ENCODE measurements at places on chromosomes 6 and 20.

DNA sequence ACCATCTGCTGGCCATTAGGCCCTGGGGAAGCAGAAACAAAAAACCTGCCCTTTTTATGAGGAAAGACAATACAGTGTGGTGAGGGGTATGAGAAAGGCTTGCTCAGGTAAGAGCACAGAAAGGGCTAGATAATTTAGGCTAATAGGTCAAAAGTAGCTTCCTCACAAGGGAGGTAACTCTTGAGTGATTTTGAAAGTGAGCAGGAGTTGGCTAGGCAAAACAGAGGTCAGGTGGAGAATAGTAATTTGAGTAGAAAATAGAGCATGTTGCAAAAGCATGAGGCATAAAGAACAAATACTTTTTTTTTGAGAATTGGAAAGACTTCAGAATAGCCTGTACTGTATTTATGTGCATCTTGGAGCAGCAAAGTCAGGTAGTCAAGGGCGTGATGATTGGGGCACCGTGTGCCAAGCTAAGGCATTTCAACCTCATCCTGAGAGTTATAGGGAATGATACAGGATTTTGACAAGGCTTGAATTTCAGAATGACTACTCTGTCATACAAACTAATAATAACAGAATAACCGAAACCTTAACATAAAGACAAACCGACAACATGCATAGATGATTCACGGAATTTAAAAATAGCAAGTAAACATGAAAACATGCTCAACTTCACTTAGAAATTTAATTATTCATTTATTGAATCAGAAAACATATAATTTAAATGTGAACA lies 123.0 kb upstream of the ENPP5 start:
- no peak for DNase-seq

DNA sequence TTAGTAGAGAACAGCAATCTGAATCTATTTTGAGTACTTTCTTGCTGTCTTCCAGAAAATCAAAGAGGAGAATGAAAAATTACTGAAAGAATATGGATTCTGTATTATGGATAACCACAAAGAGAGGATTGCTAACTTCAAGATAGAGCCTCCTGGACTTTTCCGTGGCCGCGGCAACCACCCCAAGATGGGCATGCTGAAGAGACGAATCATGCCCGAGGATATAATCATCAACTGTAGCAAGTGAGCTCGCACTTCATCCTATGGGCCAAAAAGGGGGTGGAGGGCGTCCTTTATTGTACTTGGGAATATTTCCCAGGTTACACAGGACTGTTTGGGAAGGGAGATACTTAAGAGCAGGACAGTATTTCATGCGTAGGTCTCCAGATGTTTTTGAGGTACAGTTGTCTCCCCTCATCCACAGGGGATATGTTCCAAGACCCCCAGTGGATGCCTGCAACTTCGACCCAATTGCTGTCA lies 37.3 kb upstream of the PLCG1 start:
- no peak for DNase-seq

GRCh38 chr6:52304983-52305390 lies 20.4 kb upstream of the MCM3 start:
- no peak for DNase-seq

DNA sequence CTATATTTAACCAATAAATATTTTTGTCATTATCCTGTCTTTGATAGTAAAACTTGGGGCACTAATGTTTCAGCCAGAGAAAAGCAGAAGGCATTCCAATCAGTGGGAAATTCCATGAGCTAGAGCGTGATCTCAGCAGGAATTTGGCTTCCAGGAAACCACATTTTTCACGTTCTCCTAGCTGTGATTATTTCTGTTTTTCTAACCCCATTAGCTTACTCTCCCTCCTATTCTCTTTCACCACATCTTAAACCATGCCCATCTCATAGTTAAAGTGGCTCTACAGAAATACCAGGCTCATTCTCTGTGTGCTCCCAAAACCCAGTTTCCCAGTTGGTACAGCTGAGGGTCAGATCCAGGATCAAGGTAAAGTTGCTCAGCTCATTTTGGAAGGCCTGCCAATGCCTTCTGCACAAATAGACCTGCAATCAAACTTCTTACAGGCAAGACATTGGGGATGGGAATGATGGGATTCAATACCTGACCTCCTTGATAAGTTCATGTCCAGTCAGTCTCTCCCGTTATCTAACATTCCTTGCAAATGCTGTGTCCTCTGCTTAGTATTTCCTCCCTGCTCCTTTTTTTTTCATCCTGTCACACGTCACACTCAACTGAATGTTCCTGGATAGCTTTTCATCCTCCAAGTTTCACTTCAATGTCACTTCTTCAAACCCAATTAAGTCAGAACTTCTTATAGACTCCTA lies 33.1 kb upstream of the TMEM30A start:
- DNase-seq: no peak

- no peak for DNase-seq
Observed at GRCh38 chr6:111441678-111442243, 41.3 kb downstream of the REV3L start.

DNA sequence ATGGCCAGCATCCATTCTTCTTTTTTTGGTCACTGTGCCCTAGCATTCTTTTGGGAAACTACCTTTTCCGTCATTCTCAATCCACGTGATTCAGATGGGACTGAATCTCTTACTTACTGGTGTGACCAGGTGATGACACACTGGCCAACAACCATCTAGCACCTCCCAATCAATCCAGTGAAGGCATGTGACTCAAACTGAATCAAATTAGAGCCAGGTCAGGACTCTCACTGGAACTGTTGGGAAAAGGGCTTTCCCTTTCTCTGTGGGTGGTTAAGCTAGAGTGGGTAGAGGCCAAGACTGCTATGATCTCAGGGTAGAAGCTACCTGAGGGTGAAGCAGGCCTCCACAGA lies 36.2 kb upstream of the ZMYND8 start:
- no peak for DNase-seq

DNA sequence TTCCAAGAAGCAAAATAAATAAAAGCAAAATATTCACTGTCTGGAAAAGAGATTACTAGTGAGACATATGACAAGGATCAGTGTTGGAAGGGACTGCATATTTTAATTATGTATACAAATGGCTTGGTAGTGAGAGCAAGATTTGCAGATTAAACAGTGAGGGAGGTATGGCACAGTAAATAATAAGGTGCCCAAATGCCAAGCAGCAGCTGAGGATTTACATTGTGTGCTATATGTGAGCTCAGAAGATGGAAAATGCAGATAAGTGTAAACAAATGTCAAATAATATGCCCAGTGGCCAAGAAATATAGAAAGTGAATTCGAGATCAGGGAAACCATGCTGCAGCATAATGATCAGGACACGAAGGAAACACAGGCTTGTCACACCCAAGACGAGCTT lies 173.8 kb upstream of the NRSN1 start:
- no peak for DNase-seq

DNA sequence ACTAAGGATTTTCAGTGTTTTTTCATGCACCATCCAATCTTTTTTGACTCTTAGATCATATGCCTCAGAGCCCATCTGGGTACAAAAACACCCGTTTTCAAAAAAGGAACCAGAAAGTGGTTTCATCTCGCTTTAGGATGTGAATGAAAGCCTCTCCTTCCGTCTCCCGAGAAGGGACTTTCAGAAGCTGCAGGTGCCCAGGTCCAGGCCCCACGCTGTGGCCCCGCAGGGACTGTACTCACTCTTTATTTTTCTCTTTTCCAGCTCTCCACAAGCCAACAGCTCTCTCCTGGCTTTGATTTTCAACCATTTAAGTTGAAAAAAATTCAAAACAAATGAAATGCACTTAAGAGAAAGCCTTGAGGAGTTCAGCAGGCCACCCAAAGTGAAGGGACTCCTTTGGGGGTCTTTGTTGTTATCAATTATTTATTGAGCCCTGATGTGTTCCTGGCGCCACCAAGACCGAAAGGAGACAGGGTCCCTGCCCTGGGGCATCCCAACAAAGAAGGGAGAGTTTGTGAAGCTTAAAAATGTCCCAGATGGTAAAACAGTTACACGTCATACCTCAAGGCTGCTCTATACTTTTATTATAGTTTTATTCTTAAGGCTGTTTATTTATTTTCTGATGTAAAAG lies 467.3 kb downstream of the PREX1 start:
- DNase-seq: no peak

DNA sequence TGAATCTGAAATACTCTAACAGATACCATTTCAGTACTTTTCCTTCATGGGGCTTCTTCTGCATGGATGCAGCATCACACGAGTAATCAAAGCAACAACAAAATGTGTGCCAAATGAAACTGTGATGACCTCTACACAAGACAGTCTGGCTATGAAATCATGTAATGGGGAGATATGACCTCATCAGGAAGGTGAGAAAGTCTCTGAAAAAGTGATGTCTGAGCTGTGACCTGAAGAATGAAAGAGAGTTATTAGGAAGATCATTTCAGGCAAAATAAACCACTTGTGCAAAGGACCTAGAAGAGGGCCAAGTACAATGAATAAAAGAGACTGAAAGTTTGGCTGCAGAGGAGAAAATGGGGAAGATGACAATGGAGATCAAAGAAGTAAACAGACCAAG lies 182.8 kb downstream of the PTPRK start:
- DNase-seq: no peak

- no peak for DNase-seq
Observed at GRCh38 chr20:49346682-49347081, 68.8 kb upstream of the ZNFX1 start.

DNA sequence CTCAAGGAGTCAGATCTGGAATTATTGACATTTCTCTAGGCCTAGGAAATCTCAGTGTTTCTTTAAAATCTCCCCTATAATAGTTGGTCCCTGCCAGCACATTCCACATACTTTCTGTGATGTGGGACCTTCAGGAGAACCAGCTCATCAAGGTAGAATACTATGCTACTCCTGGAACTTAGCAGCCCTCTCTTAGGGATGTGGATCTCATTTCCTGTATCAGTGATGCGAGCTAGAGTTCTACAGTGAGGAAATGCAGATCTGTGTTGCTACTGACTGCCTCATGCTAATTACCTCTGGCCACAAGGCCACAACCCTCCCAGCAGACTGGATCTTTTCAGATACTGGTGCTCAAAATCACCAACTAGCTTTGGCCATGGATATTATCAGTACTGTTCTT lies 193.8 kb downstream of the CLVS2 start:
- no peak for DNase-seq

GRCh38 chr6:65760285-65760684 lies 53.3 kb upstream of the EYS start:
- no peak for DNase-seq

DNA sequence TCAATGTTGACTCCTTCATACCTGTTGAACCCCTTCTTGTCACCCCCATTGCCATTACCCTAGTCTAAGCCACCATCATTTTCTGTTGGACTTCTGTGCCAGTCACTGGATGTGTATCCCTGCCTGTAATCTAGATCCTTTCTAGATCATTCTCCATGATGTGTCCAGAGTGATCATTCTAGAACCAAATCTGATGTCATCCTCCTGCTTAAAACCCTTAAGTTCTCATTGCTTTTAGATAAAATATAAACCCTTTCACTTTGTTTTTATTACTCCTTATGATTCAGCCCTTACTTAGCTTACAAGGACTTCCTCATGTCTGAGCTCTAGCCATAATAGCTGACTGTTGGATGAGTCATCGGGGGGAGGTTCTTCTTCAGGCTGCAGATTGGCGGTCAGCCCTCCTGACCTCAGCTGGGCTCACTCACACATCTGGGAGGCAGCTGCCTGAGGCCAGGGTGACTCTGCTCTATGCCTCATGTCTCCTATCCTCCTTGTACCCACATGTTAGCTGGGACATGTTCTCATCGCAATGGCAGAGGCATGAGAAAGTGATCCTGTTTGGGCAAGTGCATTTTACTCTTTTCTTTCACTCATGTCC lies 287.6 kb downstream of the ESR1 start:
- no peak for DNase-seq

- no peak for DNase-seq
Observed at GRCh38 chr6:161233986-161234661, 39.7 kb downstream of the AGPAT4 start.

DNA sequence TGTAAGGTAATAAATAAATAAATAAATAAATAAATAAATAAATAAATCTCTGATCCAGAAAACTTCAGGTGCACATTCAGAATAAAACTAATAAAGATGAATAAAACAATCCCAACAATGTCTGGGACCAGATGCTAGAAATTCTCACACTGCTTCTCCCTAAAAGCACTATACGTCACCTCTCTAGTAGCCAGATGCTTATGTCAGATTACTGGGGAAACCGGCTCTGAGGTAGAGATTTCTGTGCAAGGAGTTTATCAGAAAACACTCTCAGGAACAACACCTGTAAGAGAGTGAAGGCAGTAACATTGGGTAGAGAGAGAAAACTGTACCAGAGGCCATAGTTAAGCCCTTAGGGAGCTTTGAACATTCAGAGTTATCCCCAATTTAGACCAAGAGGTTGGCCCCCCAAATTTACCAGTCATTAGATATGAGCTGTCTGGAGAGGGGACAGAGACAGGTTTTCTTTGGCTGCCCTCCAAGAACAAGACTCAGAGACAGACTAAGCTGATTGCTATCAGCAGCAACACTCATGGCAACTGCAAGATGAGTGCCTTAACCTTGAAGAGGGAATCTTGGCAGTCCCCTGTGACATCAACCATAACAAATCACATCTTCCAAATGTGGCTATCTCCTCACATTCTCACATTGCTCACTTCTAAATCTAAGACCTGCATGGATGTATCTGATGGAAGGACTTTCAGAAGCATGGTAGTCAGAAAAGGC lies 151.2 kb upstream of the BMP5 start:
- DNase-seq: no peak

DNA sequence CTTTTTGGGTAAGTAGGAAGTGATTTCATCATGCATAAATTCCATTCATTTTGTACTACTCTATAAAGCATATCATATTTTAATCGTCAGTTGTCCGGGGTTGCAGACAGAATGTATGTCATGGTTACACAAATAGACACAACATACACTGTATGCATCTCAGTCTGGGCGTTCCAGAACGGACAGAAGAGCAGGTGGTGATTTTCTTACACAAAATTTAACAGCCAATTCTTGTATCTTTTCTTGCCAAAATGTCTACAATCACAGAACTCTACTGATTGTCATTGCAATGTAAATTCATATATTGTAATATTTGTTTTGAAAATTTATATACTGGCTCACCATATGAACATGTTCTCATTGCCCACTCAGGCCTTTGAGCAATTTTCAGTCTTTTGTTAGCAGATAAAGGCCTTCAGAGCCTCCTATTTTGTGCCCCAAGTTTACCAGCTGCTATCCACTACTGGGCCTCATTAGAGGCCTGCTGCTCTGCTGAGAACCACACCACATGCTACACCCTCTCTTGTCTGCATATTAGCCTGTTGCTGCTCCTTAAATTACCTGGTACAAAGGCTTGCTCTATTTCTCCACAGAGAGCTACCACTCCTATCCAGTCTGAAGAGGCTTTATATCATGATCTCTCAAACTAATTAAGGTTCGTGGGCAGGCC lies 61.5 kb downstream of the PRDM13 start:
- no peak for DNase-seq

- no peak for DNase-seq
Observed at GRCh38 chr6:38599966-38600550, 39.7 kb downstream of the BTBD9 start.

DNA sequence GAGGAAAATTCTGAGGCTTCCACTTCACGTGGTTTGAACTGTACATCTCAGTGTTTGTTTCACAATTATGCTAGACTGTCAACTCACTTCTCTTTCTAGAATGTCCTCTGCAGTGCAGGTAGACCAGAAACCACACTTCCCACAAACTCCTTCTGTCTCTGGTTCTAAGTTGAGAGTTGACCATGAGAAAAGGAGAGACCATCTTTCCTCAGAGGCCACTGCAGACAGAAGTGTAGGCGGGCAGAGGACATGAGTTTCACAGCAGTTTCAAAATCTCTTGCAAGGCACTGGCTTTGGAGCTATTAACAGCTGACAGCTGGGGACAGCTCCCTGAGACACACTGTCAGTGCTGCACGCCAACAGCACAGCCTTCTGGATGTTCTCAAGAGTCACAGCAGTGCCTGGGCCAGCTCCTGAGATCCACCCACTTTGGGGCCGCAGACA lies 55.4 kb upstream of the MOXD1 start:
- no peak for DNase-seq

- DNase-seq: no peak
Observed at GRCh38 chr6:136764517-136764993, 27.7 kb downstream of the MAP3K5 start.
